Gastrocnemius medialis (tissue), 4 donors: ENCODE measurements at places on chromosomes 4 and X. TPM values are rescaled to one million over a fixed set of nuclear protein-coding genes. Genes with fewer than 3 reads are reported as not detected.
A peak's percentile ranks its signal among the peaks of the same experiment; 100 is the strongest.

Gene DCAF4L1
- total RNA-seq = 0.36 TPM

DNA sequence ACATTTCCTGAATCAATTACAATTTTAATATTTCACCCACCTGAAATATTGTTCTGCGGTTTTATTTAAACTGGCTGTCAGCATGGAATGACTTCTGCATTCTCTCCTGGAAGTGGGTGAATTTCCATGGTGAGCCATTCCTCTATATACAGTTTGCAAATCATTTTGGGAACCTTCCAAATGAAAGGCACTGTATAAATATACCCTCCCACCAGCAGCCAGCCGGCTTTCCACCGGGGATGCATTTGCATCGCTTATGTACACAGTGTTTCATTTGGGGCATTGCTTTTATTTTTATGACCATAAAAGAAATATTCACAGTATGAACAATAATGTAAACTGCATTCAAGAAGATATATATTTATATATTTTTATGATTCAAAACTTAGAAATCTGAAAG, 4.7 kb upstream of the IL1RAPL1 start:
- H3K4me1 ChIP-seq = no peaks in the 10 kb centered on the region
- H3K27ac ChIP-seq = peak overlapping the region; percentile 50
- no peak overlapping the region for H3K4me3 ChIP-seq
- no peaks in the 10 kb centered on the region for H3K27me3 ChIP-seq

GRCh38 chr4:90118527-90119195, 8.5 kb upstream of the CCSER1 start:
- no peak overlapping the region for H3K4me3 ChIP-seq
- H3K27ac ChIP-seq = no peak overlapping the region
- no peaks in the 10 kb centered on the region for H3K4me1 ChIP-seq
- DNase-seq = no peak
- no peaks in the 10 kb centered on the region for H3K36me3 ChIP-seq

DNA sequence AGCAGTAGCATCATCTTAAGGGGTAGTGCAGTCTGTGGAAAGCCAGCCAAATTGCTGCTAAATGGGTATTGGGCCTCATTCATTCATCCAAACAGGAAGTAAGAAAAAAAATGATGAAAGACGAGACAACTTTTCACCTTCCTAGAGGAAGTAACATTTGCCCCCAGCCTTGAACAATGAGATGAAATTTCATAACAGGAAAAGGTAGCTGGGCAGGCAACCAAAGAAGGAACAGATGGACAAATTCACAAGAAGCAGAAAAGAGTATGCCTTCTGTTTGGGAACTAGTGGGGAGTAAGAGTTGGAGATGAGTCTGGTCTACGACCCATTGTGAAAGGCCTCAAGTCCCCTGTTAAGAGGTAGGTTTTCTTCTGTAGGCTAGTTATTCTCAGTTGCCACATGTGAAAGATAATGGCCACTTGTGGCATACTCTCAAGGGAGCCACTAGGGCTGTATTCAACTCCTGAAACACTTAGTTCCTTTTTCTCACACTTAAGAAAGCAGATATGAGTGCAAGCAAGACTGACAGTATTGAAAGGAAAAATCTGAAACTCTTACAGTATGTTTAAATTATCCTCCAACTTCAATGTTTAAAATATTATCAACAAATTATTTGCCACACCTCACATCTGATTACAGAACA, 190.4 kb downstream of the AR start:
- H3K27ac ChIP-seq = no peak overlapping the region
- no peak overlapping the region for H3K4me3 ChIP-seq
- H3K4me1 ChIP-seq = no peaks in the 10 kb centered on the region
- no peaks in the 10 kb centered on the region for H3K27me3 ChIP-seq
- DNase-seq = no peak
- no peaks in the 10 kb centered on the region for H3K36me3 ChIP-seq

- no peaks in the 10 kb centered on the region for H3K27me3 ChIP-seq
- H3K4me3 ChIP-seq = no peak overlapping the region
- H3K4me1 ChIP-seq = no peaks in the 10 kb centered on the region
Measured at GRCh38 chrX:127037159-127037558, 217.6 kb downstream of the PRR32 start.

DNA sequence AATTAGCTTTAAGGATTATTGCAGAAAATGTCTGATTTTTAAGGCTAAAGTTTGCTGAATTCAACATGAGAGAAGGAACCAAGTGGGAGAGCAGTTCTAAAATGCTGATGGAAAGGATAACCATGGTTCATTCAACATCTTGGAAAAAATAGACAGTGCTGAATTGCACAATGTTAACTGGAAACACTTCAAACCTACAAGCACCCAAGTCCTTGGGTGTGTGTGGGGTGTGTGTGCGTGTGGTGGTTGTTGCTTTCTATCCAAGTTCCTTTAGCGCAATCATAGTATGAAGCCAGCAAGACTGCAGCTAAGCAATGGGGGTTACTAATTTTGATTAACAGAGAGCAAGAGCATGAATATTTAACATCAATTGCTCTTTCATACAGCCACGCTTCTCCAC, 29.3 kb upstream of the SCOC start:
- H3K27ac ChIP-seq = no peak overlapping the region
- H3K4me1 ChIP-seq = no peaks in the 10 kb centered on the region
- H3K27me3 ChIP-seq = no peaks in the 10 kb centered on the region

- no peaks in the 10 kb centered on the region for H3K27me3 ChIP-seq
- DNase-seq = no peak
- no peak overlapping the region for H3K27ac ChIP-seq
- H3K4me1 ChIP-seq = no peaks in the 10 kb centered on the region
- no peak overlapping the region for H3K4me3 ChIP-seq
Measured at GRCh38 chrX:81537723-81538122, 335.8 kb downstream of the SH3BGRL start.

DNA sequence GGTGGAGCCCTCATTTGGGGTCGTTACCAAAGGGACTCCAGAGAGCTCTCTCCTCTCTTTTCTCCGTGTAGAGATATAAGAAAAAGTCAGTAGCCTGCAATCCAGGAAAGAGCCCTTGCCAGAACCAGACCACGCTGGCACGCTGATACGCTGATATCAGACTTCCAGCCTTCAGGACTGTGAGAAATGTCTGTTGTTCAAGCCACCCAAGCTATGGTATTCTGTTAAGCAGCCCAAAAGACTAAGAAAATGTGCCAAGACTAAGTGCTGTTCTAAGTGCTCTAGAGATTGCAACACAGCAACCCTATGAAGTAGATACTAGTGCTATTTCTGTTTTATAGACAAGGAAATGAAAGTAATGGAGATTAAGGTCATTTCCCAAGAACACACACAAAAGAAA, 205.7 kb downstream of the CAMK2D start:
- DNase-seq = no peak
- H3K4me3 ChIP-seq = peak overlapping the region; percentile 21
- no peaks in the 10 kb centered on the region for H3K27me3 ChIP-seq
- H3K27ac ChIP-seq = peak overlapping the region; percentile 73

Gene ZNF711
- total RNA-seq = 0.27 TPM
